ENCODE measurements at places on chromosomes 13 and 19. TPM values are rescaled to one million over a fixed set of nuclear protein-coding genes. Genes with fewer than 3 reads are reported as not detected.

Gene C1QTNF9
- total RNA-seq: not detected

Gene SMIM44
- total RNA-seq: not detected

Gene GEMIN7
- total RNA-seq: 95.9 TPM

Gene ZIM2
- not detected for total RNA-seq

Gene ZNF208
- total RNA-seq: not detected

Gene WDR88
- not detected for total RNA-seq

Gene NCAN
- total RNA-seq: 0.01 TPM

Gene ZNF816
- not detected for total RNA-seq

Gene CYP2A7
- not detected for total RNA-seq

Gene SHISA2
- total RNA-seq: not detected

Gene MCEMP1
- total RNA-seq: not detected

Gene SERP2
- not detected for total RNA-seq

Gene CILP2
- total RNA-seq: 0.21 TPM

Gene DLL3
- total RNA-seq: 10.4 TPM

Gene PCDH17
- total RNA-seq: not detected

Gene ZNF547
- 2.5 TPM for total RNA-seq

Gene TEX101
- total RNA-seq: not detected
